ENCODE measurements at places on chromosomes 5 and 9.

DNA sequence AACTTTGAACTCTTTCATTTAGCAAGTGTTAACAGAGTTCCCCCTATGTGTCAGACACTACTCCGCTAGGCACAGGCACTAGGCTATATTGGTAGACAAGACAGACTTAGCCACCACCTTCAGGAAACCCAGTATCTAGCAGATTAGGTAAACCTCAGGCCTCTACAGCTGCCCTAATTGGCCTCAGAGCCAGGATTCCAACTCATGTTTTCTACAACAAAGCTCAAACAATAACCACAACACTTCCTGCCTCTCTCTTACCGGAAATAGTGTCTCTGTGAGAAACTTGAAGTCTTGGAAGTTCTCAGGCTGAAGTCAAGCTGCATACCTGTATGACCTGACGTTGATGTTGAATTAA lies 116.6 kb upstream of the SLC44A1 start:
- no peak for DNase-seq

GRCh38 chr5:86070719-86071118 lies 547.0 kb upstream of the COX7C start:
- DNase-seq: no peak

DNA sequence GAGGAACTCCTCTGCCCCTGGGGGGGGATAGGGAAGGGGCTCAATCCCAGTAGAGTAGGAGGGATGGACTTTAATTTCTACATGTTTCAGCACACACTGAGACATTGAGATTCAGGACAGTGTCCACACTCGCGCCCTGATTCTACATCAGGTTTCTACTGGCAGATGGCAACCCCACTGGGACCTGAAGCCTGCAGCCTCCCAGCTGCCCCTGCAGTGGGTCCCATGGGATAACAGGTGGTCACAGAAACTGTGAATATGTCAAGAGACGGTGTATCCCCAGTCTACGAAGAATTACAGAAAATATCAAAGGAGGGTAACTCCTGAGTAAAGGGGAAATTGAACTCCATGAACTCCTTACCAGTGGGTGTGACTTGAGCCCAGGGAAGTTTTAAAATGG lies 2.4 kb upstream of the TERT start:
- no peak for DNase-seq

GRCh38 chr5:168179192-168179593 lies 112.3 kb upstream of the WWC1 start:
- DNase-seq: no peak

- no peak for DNase-seq
Observed at GRCh38 chr9:4573634-4574389, 83.5 kb downstream of the SLC1A1 start.

DNA sequence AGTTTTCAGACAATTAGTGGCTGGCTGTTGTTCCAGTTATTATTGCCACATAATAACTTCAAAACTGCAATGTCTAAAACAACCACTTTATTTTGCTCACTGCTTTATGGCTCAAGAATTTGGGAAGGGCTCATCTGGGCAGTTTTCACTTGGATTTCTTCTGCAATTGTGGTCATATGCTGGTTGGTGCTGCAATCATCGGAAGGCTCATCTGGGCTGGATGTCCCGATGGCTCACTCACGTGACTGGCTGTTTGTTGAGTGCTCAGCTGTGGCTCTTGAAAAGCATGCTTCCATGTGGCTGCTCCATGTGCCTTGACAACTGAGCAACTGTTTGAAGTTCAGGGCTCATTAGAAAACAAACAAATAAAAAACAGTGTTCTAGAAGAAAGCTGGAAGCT lies 1032.5 kb downstream of the DTWD2 start:
- DNase-seq: no peak

GRCh38 chr5:143562935-143563334 lies 159.4 kb upstream of the NR3C1 start:
- no peak for DNase-seq

DNA sequence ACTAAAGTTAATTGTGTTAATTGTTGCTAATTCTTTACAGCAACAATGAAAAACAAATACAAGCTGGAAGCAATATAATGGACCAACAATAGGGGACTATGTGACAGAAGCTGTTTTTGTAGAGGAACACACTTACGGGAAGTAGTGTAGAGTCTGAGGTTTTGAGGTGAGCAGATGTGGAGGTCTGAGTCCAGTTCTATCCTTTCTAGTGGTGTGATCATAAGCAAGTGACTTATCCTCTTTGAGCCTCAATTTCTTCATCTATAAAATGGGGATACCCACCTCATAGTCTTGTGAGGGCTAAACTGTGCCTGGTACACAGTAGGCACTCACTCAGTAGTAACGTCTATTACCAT lies 28.3 kb downstream of the ALG2 start:
- no peak for DNase-seq

DNA sequence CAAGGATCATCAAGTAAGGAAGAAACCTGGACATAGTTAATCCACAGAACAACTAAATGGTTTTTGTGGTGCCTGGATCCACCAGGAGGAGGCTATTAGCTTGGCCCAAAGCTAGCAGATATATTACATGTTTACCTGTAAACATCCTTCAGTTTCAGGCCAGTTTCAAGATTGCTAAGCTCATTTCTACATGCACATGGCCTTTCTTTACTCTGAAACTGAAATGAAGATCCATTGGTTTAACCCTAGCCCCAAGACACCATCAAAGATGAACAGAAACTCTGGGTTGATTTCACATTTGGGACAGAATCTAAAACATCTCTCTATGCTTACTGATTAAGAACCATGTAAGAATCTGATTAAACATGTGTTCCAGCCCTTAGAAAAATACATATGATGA lies 611.8 kb downstream of the TLE1 start:
- DNase-seq: no peak

DNA sequence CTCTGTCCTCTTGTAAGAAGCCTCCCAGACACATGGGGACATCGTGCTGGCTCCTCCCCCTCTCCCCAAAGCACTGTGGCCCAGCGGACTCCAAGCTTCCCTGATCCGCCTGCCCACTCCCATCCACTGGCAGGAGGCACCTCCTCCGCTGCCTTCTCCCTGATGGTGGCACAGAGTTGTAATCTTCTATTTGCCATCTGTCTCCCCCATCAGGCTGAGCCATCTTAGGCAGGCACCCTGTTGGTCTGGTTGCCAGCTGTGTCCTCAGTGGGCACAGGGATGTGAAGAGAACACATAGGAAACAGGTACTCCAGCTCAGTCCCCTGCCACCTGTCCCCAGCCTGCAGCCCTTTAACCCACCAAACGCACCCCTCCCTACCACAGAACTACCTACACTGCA lies 5.4 kb upstream of the ZDHHC12 start:
- DNase-seq: no peak

GRCh38 chr5:15717001-15717400 lies 217.0 kb downstream of the FBXL7 start:
- DNase-seq: no peak

DNA sequence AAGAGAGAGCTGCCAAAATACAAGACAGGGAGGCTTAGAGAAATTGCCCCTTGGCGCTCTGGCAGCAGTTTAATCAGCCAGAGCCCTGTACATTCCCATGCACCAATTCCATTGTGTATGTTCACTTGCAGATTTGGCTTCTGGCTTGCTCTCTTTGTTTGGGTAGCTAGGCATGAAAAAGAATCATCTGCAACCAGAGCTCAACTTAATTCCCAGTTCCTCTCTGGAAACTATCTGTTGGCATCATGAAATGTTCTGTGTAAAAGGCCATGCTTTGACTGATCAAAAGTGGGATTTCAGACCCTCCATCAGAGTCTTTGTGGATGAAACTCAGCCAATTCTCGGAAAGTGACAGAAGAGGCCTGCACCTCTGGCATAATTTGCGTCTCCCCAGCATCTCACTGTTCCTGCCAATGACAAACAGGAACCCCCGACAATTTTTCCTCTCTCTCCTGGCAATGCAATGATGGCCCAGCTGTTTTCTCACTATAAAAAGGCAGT lies 53.8 kb upstream of the RAD23B start:
- DNase-seq: no peak

DNA sequence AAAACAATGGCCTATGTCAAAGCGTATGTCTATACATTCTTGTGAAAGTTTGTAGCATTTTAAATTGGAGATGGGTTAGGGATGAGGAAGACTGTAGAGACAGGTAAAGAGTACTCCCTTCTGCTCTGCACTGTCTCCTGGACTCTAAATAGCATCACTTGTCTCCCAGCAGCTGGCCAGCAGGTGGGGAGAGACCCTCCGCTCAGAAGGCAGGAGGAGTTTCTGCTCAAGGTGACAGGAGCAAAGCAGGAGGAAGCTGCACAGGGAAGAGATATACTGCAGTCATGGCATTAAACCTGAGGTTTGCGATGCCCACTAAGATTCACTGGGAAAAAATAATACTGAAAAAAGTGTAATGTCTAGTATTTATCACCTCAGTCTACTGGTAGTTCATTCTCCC lies 10.7 kb upstream of the ASTN2 start:
- DNase-seq: no peak

- DNase-seq: no peak
Observed at GRCh38 chr5:1477341-1477740, 32.1 kb upstream of the SLC6A3 start.

GRCh38 chr5:126460977-126461376 lies 37.8 kb downstream of the GRAMD2B start:
- no peak for DNase-seq

GRCh38 chr5:154191467-154192261 lies 1.1 kb downstream of the GALNT10 start:
- DNase-seq: no peak

DNA sequence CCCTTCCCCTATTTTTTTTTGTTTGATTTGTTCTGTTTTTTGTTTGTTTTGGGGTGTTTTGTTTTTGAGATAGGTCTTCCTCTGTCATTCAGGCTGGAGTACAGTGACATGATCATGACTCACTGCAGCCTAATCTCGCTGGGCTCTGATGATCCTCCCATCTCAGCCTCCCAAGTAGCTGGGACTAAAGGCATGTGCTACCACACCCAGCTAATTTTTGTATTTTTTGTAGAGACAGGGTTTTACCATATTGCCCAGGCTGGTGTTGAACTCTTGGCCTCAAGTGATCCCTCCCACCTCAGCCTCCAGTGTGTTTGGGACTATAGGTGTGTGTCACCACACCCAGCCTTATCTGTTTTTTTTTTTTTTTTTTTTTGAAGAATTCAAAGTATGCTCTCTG lies 605.4 kb downstream of the DNAH5 start:
- no peak for DNase-seq

- DNase-seq: no peak
Observed at GRCh38 chr5:82802954-82803353, 274.2 kb downstream of the TMEM167A start.

- DNase-seq: peak; percentile 19
Observed at GRCh38 chr5:43192558-43193180, 644 bp downstream of the NIM1K start.

DNA sequence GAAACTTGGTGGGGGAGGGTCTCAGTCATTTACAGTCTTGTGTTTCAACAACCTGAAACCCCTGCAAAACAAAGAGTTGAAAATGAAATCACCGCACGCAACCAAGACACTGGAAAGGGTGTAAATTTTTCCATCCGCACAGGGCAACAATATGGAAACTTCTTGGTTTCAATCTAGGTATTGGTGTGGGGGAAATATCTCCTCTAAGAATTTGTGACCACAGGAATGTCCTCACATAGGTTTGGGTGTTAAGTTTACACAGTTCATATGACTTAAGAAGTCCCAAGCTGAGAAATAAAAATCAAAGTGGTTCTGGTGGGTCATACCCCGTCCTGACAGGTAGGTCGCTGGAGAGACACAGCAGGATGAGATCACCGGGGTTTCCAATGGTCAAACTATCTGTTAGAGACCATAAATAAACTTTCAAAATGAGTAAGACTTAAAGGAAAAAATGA lies 51.9 kb upstream of the PIP5K1B start:
- DNase-seq: no peak

- peak; percentile 61 for DNase-seq
Observed at GRCh38 chr5:140239939-140240700, 62.8 kb downstream of the PFDN1 start.

GRCh38 chr9:32431940-32432555 lies 47.6 kb downstream of the ACO1 start:
- peak; percentile 31 for DNase-seq

GRCh38 chr5:16539169-16539666 lies 73.6 kb upstream of the ZNF622 start:
- DNase-seq: no peak

DNA sequence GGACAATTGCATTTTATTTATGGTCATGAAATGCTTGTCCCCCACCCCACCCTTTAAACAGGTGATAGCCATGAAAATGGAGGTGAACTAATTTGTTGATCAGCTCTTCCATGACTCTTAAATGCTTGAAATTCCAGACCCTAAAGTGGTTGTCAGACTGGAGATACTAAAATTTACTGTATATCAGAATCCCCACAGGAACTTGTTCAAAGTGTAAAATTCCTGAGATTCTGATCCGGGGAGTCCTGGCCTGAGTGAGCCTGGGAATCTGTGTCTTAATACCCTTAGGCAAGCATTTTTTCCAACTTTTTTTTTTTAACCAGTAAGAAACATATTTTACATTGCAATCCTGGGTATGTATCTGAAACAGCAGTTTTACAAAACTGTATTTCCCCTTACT lies 4.7 kb downstream of the SKP2 start:
- no peak for DNase-seq

DNA sequence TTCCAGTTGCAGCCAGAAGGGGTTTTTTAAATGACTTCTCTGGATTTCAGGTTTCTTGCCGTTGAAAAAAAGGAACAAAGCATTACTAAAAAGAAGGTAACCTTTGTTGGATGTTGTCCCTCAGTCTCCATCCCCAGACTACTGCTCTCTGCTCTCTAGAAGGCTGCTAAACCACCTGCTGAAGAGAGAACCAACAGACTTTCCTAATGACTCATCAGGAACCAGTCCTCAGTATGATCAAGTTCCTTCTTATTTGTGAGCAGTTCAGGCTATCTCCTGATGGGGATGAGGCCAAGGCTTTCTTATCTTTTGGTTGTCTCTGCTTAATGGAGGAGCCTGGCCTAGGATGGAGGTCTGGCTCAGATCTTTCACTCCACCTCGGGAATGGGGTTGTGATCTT lies 4.1 kb downstream of the KIF4B start:
- DNase-seq: no peak

GRCh38 chr9:127808347-127809001 lies 5.8 kb downstream of the FPGS start:
- DNase-seq: no peak

DNA sequence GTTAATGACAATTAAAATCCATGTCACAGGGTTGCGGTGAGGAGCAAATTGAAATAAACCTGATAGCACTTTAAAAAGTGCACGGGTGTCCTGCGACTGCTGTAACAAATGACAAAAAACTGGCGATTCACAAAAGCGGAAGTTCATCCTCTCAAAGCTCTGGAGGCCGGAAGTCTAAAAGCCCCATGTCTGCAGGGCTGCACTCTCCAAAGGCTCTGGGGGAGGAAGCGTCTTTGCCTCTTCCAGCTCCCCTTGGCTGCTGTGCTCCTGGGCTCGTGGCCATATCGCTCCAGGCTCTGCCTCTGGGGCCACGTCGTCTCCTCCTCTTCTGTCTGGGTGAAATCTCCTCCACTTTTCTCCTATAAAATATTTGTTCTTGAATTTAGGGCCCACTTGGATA lies 273.9 kb upstream of the IRX2 start:
- DNase-seq: no peak

DNA sequence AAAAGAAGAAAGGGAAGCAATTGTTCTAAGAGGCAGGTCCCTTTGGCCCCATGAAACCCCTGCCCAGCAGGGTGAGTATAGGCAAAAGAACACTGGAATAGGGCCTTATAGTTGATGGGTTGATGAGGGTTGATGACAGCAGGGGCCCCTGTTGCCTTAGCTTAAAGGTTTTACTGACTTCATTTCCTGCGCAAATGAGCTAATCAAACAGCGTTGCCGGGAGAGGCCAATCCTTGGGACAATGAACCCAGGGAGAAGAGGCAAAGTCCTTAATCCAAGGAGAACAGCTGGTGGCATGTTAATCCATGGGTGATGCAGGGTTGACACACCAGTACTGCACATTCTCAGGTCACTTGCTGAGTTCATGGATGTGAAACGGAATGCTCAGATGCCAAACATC lies 22.0 kb upstream of the EPB41L4B start:
- no peak for DNase-seq
